ENCODE measurements at places on chromosomes 1 and 21.

DNA sequence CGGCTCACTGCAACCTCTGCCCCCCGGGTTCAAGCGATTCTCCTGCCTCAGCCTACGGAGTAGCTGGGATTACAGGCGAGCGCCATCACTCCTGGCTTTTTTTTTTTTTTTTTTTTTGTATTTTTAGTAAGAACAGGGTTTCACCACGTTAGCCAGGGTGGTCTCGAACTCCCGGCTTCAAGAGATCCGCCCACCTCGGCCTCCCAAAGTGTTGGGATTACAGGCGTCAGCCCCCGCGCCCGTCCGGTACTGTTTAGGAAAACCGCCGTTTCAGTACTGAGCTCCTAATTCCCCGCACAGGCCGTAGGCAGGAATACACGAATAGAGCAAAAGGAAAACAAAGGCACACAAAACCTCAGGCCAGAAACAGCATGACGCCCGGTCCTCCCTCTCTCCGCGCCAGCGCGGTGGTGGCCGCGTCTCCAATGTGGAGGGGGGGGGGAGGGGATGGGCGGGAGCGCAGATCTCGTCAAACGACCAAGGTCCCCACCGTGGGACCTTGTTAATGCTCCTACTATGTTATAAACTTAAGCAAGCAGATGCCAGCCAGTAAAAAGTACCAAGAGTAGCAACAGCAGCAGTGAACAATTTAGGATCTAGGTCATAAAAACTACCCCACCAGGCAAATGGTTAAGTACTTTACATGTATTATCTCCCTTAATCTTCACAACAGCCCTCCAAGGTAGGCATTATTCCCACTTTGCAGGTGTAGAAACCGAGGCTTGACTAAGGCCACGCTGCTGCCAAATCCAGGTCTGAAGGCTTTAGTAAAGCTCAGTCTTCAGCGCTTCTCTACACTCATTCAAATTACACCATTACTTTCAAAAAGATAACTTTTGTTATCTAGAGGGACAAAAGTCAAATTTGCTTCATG, 648 bp upstream of the ADAR start:
- DNase-seq = no peak

DNA sequence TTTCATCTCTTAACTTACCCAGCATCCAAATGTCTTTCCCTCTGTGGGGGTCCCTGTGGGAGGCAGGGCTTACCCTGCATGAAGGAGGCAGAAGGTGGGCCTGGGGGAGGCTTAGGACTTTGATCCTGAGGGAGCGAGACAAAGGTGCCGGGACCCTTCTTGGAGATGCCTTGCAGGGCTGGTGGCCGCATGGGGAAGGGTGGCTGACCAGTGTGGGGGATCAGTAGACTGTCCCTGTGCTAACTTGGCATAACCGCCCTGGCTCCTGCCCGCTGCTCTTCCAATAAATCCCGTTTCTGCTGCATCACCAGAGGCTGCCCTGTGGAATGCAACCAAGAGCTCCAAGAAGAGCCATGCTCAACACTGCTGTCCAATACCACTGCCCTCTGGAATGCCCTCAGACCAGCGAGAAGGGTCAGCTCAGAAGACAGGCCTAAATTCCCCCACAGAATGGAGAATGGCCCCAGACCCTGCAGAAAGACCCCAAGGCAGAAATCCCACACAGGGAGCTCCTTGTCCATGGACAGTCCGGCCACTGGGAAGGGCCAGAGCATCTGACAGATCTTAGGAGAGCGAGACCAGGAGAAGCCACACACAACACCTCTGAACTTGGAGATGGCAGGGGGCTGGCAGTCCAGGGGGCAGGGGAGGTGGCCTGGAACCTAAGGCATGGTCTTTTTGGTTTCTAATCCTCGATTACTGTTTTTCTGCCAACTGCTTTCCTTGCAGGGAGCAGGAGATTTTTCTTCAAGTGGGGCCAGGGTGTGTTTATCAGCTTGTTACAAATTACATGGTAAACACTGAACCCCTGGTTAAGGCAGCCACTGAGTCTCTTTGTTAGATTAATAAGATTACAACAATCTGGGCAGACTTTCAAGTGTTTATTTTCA, 46.7 kb upstream of the DMRTB1 start:
- no peak for DNase-seq

- no peak for DNase-seq
These were observed 28.0 kb downstream of the LYPLAL1 start for GRCh38 chr1:219201656-219202055.

- no peak for DNase-seq
These were observed 80.8 kb downstream of the PGBD5 start for GRCh38 chr1:230345139-230345885.

- DNase-seq = no peak
These were observed 9.3 kb upstream of the ANGPTL3 start for GRCh38 chr1:62588000-62588399.

DNA sequence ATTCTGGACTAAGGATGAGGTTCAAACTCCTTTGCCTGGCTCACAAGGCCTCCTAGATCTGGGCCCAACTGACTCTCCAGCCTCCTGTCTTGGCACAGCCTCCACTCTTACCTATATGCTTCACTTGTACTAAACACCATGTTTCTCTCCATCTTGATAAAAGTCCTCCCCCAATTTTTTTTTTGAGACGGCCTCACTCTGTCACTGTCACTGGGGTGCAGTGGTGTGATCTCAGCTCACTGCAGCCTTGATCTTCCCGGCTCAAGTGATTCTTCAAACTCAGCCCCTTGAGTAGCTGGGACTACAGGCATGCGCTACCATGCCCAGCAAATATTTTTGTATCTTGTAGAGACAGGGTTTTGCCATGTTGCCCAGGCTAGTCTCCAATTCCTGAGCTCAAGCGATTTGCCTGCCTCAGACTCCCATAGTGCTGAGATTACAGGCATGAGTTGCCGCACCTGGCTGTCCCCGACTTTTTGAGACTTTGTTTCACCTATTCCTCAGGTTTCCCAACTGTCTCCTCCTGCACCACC, 39.7 kb downstream of the CD34 start:
- DNase-seq = no peak

DNA sequence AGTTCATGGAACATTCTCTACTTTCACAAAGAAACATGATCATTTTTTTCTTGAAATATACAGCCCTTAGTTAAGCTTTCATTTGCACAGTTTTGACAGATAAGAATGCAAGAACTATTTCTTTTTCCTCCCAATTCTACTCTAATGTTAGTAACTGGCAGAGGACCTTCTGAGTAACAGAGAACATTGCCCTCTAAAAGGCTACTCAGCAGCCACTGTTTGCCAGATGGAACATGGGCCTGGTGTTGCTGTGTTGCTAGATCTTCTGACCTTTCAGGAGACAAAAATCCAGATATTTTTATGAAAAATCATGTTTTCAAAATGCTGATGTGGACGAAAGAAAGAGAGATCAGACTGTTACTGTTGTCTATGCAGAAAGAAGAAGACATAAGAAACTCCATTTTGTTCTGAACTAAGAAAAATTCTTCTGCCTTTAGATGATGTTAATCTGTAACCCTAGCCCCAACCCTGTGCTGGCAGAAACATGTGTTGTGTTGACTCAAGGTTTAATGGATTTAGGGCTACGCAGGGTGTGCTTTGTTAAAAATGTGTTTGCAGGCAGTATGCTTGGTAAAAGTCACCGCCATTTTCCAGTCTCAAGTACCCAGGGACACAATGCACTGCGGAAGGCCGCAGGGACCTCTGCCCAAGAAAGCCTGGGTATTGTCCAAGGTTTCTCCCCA, 2.9 kb upstream of the PRDX6 start:
- no peak for DNase-seq

DNA sequence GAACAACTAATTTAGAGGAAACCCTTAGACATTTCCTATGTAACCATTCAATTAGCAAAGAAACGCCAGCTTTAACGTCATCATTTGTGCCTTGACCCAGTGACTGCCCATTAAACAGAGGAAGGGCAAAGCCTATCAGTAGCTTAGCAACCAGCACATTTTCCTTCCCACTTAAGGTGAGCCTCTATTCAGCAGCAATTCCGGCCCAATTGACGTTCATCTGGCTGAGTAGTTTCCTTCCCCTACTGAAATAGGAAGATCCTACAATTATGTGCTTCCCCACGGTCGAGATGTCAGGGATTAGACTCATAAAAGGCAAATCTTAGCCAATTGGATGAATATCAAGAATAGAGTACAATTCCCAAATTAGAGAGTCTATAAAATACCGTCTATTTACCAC, 482.1 kb upstream of the ADAMTS5 start:
- no peak for DNase-seq

GRCh38 chr1:214632091-214632490, 29.1 kb downstream of the CENPF start:
- no peak for DNase-seq

GRCh38 chr21:46607636-46608035, 2.8 kb upstream of the S100B start:
- DNase-seq = no peak

GRCh38 chr1:183424691-183425090, 6.5 kb upstream of the NMNAT2 start:
- no peak for DNase-seq

GRCh38 chr1:47950471-47950870, 46.7 kb downstream of the TRABD2B start:
- no peak for DNase-seq

- DNase-seq = no peak
These were observed 27.3 kb upstream of the EPHA2 start for GRCh38 chr1:16183179-16183578.

GRCh38 chr1:20211511-20211931, 25.2 kb upstream of the PLA2G2C start:
- no peak for DNase-seq

GRCh38 chr1:1305300-1306069, 2.2 kb downstream of the ACAP3 start:
- peak; percentile 81 for DNase-seq

DNA sequence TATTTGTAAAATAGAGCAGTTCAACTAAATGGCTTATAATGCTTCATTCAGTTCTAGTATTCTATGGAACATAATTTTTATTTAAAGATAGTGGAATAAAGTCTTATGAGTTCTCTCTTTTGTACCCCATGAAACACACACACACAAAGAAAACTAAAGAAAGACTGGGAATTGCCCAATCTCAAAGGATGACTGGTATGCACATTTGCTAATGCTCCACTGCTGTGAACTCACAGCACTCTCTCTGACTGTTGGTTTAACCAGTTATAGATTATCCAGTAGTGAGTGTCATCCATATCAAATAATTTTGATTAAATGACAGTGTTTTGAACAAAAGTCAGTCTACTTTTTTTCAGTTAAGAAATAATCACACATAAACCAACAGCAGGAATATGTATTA, 1082.4 kb upstream of the B3GALT2 start:
- DNase-seq = no peak

DNA sequence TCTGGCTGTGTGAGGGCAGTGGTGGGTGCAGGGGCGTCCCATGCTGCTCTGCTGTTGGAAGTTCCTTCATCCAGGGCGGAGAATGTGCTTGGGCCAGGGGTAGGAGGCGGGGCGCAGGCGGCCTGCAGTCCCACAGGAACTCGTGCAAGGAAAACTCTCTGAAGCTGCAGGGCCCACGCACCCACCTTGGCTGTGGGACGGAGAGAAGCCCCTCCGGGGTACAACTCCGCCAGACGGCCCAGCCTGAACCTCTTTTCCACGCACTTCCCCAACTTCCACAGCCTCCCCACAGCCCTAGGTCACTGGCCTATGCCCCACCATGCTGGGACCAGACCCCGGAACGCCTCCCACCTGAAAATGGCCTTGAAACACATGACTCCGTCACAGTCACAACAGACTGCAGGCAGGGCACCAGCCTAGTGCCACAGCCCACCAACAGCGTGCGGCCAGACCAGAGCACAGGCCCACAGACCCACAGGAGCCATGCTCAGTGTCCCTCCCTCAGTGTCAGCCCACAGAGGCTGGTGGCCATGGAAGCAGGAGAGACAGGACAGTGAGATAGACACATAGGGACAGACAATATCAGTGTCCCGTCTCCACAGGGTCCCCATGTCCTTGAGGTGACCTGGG, 47.8 kb downstream of the WNT9A start:
- no peak for DNase-seq

- peak; percentile 80 for DNase-seq
These were observed 96.7 kb upstream of the TRABD2B start for GRCh38 chr1:48093696-48094528.

- no peak for DNase-seq
These were observed 22.2 kb downstream of the VAV3 start for GRCh38 chr1:107942814-107943213.

GRCh38 chr1:109314795-109315194, 8.0 kb upstream of the MYBPHL start:
- no peak for DNase-seq
